HCEC 1CT (cell line): ENCODE measurements at places on chromosomes 1 and 21.

DNA sequence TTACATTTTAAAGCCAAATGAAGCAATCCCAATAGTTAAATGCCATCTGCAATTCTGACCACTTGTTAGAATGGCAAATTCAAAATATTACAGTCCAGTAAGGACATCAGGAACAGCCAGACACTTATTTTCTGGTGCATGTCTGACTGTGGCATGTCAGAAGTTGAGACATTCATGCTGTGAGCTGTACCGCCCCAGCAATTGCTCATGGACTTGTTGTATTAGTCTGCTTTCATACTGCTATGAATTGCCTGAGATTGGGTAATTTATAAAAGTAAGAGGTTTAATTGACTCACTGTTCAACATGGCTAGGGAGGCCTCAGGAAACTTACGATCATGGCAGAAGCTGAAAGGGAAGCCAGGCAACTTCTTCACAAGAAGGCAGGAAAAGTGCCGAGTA, 19.1 kb downstream of the DDAH1 start:
- peak; percentile 91 for DNase-seq

- peak; percentile 14 for DNase-seq
Measured at GRCh38 chr1:145858238-145858900, 512 bp downstream of the PIAS3 start.

DNA sequence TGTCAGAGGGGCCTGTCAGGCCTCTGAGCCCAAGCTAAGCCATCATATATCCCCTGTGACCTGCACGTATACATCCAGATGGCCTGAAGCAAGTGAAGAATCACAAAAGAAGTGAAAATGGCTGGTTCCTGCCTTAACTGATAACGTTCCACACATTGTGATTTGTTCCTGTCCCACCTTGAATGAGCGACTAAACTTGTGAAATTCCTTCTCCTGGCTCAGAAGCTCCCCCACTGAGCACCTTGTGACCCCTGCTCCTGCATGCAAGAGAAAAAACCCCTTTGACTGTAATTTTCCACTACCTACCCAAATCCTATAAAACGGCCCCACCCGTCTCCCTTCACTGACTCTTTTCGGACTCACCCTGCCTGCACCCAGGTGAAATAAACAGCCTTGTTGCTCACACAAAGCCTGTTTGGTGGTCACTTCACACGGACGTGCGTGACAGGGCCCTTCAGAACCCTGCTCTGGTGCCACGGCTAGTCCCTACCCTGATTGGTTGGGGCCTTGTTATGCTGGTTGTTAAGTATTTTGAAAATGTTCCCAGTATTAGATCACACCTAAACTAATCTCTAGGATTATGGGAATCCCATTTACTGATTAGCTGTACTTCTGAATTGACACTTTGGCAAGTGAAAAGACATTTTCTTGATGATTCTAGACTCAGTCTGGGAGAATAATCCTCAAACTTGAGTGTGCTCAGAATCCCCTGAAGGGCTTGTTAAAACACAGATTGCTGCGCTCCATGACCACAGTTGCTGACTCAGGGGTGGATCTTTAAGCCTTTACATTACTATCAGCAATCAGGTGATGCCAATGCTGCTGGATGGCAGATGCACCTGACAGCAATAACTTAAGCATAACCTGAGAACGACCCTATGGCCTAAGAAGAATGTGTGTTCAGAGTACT, 28.8 kb upstream of the SPATA6 start:
- DNase-seq, result no peak

- DNase-seq, result no peak
Measured at GRCh38 chr21:34133392-34133791, 60.0 kb downstream of the MRPS6 start.

DNA sequence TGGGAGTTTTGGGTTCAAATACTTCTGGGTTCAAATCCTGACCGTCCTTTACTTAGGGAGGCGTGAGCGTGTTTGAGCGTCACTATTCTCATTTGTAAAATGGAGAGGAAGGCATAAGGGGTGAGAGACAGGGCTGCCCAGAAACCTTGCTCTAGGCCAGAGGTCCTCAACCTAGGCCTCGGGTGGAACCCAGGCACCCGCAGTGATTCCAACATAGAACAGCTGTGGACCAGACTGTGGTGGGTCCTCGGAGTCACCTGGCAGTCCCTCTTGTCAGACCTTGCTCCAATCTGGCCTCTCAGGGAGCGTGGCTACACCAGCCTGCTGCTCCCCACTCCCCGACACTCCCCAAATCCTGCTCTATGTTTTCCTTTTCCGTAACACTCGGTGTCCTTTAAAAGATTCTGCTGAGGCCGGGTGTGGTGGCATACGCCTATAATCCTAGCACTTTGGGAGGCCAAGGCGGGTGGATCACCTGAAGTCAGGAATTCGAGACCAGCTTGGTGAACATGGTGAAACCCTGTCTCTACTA, 116.4 kb downstream of the PGBD5 start:
- no peak for DNase-seq

- DNase-seq, result no peak
Measured at GRCh38 chr1:210437111-210437510, 108.4 kb downstream of the HHAT start.

- DNase-seq, result no peak
Measured at GRCh38 chr1:89953929-89954328, 41.0 kb upstream of the ZNF326 start.

DNA sequence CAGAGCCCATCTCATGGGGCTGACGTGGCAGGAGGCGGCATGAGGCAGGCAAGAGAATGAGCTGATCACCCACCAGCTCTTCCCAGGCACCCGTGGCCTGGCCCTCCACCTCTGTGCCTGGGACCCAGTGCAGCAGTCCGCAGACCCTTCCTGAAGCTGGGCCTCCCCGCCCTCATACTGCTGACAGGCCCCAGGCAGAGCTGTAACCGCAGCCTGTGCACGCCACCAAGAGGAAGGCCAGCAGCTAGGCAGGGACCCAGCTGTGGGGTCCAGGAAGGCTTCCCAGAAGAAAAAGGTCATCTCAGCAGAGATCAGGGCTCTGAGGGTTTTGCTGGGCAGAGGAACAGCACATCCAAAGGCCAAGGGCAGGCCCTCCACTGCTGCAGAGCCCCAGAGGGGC, 9.8 kb upstream of the MTFR1L start:
- no peak for DNase-seq

DNA sequence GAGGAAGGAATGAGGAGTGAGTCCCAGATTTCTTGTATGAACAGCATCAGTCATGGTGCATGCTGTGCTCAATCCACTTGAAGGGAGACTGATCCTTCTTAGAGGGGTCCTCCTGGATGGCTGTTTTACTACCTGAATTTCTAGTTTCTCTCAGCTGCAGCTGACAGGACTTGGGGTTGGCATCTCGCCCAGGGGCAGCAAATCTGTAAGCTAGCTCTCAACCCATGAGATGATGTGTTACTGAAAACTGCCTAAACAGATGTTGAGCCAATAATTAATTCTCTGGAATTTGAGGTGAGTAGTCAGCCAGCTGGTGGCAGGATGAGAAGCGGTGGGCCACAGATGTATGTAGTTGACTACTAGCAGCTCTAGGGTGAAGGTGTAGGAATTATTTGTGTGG, 19.6 kb downstream of the BACH1 start:
- peak; percentile 47 for DNase-seq

- no peak for DNase-seq
Measured at GRCh38 chr1:52771384-52771783, 45.1 kb downstream of the ZYG11B start.

GRCh38 chr1:27203946-27204345, 30.5 kb upstream of the WDTC1 start:
- DNase-seq, result peak; percentile 50

GRCh38 chr1:92298573-92299476, at the start of the genes GLMN and RPAP2:
TSS of gene GLMN (minus strand) at chr1:92298987. CDS start at chr1:92297999, 988 bp downstream.
TSS of gene RPAP2 (plus strand) at chr1:92299059. CDS start at chr1:92299074, 15 bp downstream.
- peak; percentile 82 for DNase-seq

- no peak for DNase-seq
Measured at GRCh38 chr1:232570007-232570406, 59.9 kb downstream of the SIPA1L2 start.

GRCh38 chr1:117284399-117285215, 73.9 kb upstream of the VTCN1 start:
- DNase-seq, result peak; percentile 58

GRCh38 chr1:91523482-91523881, 22.8 kb downstream of the CDC7 start:
- no peak for DNase-seq

DNA sequence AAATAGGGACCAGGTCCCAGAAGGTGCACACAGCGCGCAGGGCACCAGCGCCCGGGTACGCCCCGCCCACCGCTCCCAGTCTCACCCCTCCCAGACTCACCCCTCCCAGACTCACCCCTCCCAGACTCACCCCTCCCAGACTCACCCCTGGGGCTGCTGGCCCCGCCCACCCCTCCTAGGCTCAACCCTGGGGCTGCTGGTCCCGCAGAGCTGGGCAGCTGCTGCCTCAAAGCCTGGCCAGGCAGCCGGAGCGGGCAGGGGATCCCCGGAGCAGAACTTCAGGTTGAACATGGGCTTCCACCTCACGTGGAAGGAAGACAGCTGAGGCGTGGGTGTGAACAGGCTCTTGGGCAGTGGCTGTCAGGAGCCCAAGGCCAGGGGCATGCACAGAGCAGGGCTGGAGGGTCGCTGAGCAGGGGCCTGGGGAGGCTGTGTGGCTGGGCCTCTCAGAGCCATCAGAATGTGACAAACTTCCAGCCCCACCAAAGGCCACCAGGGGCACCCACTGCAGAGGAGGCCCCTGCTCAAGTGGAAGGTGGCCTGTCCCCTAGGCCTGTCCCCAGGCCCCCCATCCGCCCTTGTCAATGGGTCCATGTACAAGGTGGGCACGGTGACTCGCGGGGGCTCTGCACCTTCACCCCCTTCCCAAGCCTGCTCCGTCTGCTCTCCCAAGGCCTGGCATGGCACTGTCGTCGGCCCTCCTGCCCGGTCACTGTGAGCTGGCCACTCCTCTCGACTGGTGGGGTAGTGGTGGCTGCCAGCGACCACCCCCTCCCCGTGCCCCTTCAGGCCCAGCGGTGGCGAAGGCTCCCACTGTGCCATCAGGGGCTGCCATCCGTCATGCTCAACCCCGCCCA, 20.4 kb upstream of the SUMO3 start:
- DNase-seq, result no peak

DNA sequence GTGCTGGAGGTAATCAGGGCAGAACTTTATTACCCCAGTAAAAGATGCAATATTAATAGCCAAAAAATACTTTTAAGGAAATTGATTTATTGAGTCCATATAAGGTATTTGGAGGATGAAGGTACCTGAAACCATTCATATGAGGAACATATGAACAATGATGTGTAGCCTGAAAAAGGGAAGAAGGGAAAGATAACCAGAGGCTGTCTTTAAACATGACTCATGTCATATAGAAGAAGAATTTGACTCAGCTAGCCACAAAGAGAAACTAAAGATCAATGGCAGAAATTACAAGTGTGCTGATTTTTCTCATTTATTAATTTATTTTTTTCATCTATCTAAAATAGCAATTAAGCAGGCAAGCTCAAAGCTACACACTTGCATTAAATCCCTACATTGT, 136.2 kb upstream of the DUSP10 start:
- peak; percentile 30 for DNase-seq

GRCh38 chr1:89466307-89466930, 58.2 kb upstream of the LRRC8B start:
- no peak for DNase-seq

- DNase-seq, result no peak
Measured at GRCh38 chr1:154199563-154199879, 6.6 kb downstream of the CFAP141 start.

GRCh38 chr1:34865981-34866761, 6.6 kb upstream of the SMIM12 start:
- DNase-seq, result peak; percentile 35

DNA sequence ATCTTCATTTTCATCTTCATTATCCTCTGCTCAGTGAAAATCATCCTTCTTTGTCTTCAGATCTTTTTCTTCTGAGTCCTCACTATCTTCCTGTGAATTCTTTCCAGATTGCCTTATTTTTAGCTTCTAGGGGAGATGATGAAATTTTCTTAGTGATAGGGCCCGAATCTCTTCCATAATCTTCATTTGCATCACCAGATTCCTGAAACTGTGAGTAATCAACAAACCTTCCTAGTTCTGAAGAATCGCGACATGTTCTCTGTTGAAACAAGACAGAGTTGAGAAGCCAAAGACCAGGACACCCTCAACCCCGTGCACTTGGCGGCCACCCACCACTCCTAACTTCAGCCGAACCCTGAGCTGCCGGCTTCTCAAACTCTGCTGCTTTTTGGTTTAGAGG, 92.8 kb upstream of the CDC42BPA start:
- DNase-seq, result no peak

DNA sequence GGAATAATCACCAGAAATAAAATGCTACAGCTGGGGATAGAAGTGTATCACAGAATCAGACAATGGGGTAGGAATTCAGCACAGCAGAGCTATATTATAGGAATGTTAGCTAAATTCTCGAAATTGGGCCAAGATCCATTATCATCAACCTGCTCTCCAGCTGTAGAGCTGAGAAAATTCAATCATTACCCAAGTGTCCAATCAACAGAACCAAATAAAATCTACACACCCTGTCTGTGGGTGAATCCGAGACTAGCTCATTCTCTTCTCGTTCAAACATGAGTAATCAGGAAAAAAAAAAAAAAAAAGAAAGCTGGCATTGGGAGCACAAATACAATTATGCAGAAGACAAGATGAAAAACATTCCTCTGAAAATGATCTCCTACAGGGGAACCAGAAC, 119.2 kb downstream of the CDC7 start:
- DNase-seq, result no peak

DNA sequence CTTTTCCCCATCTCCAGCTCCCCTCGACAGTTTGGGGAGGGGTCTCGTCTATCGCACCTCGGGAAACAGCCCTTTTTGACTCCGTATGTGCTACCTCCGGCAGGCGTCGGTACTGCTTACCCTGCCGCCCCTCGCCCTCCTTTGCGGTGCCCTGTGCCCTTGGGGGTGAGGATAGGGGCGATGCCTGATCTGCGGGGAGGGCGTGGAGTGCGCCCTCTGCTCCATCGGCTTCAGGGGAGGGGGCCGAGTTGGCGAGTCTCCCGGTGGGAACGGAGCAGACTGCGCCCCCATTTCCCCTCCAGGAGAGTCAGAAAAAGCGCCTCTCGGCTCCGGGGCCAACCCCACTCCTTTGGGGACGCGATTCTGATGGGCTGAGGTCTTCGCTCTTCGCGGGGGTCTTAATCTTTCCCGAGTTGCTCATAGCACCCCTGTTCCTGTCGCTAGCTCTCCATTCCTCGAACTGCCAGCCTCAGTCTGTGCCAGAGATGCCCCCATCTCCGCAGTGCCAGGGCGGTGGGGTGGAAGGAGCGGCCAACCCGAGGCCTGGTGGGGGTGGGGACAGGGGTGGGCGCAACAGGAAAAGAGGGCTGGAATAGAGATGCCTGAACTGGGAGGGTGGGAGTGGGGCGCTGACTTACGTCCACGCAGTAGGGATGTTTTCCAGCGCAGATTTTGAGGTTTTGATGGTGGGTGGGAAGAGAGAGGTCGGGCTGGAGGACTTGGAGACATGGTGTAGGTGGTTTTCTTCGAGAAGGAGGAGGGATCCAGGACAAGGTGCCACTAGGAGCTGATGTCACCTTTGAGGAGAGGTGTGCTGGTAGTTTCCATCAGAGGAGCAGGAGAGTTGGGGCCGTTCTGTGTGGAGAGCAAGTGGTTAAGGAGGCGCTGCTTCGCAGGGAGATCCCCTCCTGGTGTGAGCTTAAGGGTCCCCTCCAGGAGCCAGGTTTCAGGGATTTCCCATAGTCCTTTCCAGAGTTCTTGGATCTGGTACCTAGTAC, 674 bp downstream of the PPFIA4 start:
- no peak for DNase-seq
